K562 (cell line): ENCODE measurements at places on chromosomes 5 and 9.

- no peak for DNase-seq
Measured at GRCh38 chr5:138844812-138845513, 30.2 kb downstream of the LRRTM2 start.

DNA sequence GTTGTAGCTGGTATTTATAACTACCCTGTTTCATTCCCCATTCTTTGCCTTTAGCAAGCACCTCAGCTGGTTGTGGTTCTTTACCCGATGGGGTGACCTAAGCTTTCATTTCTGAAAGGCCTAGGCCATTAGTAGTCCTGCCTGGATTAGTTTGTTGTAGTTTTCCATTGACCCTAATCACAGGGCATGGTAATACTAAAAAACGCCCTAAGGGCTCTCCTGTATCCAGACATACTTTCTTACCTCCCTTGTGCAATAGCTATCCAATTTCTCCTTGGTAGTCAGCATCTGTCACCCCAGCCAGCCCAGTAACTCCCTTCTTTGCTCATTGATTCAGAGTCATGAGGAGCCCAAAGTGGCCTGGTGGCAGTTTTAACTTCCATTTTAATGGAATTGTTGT is 24.0 kb downstream of the TMOD1 start:
- DNase-seq = no peak

GRCh38 chr9:125942125-125942524 is 195.0 kb downstream of the PBX3 start:
- no peak for DNase-seq

DNA sequence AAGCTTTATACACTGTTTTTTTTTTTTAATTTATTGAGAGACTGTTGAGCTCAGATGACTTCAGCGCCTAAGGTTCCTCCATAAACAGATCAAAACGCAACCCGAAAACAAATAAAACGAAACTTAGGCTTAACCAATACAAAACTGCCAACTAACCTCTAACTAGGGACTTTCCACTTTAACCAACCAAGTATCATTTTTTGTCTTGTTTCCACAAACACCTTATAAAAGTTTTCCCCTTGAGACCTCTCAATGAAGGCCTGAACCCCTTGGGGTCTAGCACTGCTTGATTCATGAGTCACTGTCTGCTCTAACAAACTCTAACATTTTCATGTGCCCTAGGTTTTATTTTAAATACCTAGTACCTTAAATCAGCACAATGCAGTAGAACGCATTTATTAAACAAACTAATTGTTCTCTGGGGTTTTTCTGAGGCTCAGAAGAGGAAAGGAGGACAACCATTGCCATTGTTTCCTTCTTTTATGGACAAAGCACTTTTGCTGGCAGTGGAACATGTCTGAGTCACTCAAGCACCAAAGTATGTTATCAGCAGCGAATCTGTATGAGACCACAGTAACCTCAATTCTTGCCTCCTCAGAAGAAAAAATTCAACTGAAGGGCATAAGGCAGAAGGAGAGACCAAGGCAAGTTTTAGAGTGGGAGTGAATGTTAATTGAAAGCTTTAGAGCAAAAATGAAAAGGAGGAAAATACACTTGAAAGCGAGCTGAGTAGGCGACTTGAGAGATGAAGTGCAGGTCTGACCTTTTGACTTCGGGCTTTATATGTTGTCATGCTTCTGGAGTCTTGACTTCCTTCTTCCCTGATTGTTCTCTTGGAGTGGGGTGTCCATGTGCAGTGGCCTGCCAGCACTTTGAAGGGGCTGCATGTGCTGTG is 97.7 kb upstream of the HCN1 start:
- no peak for DNase-seq

GRCh38 chr5:148963664-148964063 is 99.2 kb downstream of the SH3TC2 start:
- no peak for DNase-seq

GRCh38 chr9:109639674-109640579 is 140.1 kb upstream of the PALM2AKAP2 start:
- DNase-seq = no peak

GRCh38 chr9:71146511-71146910 is 25.1 kb upstream of the TRPM3 start:
- DNase-seq = no peak

DNA sequence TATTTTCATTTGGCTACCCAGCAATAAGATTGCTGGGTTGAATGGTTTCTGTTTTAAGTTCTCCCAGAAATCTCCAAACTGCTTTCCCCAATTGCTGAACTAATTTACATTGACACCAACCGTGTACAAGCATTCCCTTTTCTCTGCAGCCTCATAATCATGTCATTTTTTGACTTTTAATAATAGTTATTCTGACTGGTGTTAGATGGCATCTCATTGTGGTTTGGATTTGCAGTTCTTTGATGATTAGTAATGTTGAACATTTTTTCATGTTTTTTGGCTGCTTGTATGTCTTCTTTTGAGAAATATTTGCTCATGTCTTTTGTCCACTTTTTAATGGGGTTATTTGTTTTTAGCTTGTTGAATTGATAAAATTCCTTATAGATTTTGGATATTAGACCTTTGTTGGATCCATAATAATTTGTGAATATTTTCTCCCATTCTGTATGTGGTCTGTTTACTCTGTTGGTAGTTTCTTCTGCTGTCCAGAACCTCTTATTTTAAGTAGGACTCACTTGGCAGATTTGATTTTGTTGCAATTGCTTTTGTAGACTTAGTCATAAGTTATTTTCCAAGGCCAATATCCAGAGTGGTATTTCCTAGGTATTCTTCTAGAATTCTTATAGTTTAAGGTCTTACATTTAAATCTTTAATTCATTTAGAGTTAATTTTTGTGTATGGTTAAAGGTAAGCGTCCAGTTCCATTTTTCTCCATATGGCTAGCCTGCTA is 793.7 kb downstream of the BRINP1 start:
- no peak for DNase-seq

DNA sequence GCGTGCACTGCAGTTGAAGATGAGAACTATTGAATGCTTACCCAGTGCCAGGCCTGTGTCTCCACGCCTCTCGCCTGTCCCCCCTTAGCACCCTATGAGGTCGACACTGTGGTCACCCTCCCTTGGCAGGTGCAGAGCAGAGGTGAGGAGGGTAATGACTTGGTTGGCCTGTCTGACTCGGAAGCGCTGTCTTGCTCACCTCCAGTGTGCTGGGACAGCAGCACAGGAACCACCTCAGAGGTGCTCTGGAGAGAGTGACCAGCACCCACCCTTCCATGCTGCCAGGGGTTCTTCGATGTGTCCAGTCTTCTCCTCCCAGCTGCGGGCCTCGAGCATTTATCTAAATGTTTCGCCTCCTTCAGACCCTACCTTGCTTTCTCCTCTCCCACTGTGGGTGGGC is 178.3 kb upstream of the IRX2 start:
- no peak for DNase-seq

- DNase-seq = no peak
Measured at GRCh38 chr5:103890313-103890712, 327.7 kb upstream of the NUDT12 start.

DNA sequence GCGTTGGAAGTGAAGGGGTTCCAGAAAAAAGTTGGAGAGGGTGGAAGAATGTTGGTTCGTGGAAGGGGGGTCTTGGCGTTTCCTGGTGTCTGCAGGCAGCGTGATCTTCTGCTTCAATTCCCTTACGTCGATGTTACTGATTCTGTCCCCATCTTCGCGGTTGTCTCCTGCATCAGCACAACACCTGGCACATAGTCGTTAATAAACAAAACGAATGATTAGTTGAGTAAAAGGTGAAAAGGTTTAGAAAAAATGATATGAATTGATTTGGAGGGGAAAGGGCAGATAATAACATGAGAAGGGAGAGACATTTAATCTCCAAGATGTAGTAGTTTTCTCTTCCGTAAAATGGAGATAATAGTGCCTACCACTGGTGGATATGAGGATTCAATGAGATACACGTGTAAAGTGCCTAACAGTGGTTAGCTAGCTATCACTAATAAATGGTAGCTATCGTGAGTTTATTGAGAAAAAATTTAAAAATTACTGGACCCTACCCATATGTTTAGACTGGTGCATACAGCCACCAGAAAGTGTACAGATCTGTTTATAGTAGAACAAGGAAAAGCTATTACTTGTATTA is 556 bp downstream of the MTREX start:
- DNase-seq = no peak

DNA sequence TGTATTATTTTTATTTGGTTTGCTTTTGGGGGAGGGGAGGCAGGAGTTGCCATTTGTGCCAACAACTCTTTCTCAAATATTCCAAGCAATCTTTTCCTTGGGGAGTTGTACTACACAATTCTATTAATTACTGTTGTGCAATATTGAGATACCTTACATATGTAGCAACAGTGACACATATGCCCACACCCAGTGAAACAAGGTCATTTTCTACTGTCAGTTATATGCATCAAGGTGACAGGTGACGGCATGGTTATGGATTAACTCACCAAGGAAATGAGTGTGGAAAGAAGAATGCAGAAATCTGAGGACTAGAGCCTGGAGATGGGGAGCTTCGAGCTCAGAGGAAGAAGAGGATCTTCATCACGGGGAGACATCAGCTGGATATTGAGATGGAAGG is 17.9 kb upstream of the MSMP start:
- DNase-seq = no peak

GRCh38 chr9:86424251-86424891 is 70.2 kb upstream of the TUT7 start:
- DNase-seq = no peak

DNA sequence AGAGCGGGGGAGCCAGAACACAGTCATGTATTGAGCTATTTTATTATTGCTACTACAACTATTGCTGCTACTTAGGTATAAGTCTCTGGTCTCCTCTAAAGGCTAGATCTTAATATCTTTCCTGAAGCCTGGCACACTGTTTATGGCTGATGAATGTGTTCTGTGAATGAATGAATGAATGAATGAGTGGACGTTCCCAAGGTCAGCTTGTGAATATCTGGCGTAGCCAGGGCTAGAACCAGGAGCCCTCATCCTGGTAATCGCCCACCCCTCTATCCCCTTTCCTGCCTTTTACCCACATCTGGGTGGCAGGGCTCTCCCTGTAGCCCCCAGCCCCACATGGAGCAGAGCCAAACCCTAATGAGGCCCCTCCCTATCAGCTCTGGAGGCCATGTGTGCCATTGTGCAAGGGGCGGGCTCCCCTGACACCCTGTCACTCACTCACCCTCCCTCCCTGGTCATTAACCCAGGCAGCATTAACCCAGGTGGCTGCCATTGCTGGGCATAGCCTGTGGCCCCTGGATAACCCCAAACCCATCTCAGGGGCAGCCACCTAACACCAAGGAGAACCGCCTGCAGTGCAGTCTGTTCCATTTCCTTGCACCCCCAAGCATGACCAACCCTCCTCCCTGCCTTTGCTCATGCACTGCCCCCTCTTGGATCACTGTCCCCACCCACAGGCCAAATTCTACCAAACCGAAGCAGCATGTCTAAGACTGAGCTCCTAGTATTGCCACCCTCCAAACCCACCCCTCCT is 2.0 kb upstream of the AKNA start:
- no peak for DNase-seq

DNA sequence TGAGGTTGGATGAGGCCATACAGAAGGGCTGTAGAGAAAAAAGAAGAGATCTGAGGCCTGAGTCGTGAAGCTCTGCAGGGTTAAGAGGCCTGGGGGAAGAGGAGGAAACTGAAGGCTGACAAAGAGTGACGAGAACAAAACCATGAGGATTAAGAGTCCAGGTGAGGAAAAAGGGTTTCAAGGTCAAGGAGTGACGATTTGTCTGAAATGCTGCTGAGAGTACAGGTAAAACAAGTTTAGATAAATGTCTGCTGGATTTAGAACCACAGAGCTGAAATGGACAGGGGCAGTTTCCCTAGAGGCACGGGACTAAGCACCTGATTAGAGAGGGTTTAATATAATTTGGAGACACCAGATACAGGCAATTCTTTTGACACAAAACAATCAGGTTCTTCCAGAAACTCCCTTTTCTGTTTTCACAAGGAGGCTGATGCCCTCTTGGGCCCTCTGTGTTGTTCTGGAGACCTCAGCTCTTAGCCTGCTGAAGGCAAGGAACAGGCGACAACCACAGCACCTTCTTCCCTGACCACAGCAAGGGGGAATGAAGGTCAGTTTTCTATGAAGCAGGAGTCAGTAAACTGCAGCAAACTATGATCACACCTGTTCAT is 14.6 kb upstream of the GCNT1 start:
- DNase-seq = no peak

- no peak for DNase-seq
Measured at GRCh38 chr9:115391168-115391825, 273.3 kb upstream of the TNC start.

DNA sequence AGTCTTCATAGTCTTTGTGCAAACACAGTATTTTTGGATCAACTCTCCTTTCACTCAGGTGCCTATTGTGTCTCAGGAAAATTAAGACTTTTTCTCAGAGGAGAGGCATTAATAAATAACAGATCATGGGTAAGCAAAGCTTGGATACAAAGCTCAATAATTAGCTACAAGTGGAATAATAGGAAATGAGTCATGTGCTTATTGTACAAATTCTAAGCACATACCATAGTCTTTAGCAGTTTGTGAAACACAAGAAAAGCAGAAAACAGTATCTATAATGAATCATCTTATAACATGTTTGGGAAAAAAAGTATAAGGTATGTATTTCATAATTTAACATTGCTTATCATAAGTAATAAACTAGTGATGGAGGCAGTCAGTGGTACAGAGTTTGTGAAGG is 477.0 kb downstream of the CDH10 start:
- no peak for DNase-seq

DNA sequence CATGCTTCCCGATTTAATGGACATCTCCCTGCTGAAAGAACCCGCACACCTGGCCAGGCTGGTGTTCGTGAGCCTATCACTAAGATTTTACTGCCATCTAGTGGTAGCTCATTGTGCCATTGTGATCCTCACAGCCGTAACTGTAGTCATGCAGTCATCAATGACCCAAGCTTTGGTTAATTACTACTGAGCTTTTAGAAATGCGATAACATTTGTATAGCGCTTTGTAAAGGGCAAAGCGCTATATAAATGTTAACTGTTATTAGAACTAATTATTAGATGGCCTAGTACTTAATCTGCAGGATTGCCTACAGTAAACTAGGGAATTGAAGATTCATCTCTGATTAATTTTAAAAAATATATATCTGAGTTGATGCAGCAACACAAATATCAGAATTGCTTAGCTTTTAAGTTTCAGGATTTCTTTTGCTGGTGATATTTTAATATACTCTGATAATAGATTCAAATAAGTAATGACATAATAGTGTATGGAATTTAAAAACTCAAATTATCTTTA is 90.2 kb downstream of the HACD4 start:
- DNase-seq = no peak

DNA sequence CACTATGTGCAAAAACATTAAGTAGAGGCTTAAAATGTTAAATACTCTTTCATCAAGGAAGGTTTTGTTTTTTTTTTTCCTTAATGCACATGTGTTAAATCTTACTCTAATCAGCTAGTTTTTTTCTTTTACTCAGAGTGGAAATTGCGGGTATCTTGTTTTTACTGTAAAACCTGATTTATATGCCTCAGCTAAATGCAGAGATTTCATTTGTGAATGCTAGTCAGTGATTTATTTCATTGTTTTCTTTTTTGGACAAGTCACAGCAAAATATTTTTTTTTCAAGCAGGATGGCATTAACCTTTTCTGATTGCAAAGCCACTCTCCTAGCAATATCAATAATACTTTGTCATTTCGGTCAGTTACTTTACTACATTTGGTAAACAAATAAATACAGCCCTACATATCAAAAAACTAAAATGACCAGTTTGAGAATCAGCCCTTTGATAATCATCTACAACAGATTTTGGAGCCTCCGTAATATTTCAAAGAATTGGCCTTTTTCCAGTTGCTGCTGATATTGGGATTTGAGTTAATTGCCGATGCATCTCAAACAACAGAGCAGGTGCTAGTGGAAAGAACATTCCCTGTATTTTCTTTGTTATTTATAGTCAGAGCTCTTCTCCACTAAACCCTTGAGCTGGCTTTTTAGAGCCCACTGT is 579.2 kb upstream of the ZNF608 start:
- no peak for DNase-seq

GRCh38 chr5:175874462-175875139 is 3.2 kb downstream of the CPLX2 start:
- DNase-seq = no peak
